ENCODE measurements at places on chromosomes 13 and 19.

DNA sequence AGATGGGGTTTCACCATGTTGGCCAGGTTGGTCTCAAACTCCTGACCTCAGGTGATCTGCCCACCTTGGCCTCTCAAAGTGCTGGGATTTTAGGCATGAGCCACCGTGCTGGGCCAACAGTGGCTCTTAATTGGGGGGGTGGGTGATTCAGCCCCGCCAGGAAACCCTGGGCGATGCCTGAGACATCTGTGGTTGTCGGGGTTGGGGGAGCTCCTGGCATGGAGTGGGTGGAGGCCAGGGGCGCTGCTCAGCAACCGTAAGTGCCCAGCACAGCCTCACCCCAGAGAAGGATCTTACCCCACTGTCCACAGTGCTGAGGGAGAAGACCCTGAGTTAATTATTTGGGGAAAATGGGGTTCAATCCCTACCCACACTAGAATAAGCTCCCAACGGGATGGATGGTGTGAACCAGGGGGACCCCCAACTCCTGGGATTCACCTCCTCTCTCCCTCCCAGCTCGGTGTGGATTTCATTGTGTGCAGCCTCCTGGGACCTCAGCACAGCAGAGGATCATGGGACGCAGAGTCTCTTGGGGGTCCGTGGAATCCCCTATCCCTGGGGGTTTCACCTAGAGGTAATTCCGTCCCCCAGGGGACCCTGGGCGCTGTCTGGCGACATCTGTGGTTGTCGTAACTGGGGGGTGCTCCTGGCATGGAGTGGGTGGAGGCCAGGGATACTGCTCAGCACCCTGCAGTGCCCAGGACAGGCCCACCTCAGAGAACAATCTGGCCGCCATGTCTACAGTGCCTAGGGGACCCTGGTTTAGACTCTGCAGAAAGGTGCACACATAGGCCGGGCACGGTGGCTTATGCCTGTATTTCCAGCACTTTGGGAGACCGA is 68.9 kb downstream of the GADD45B start:
- DNase-seq, result no peak

DNA sequence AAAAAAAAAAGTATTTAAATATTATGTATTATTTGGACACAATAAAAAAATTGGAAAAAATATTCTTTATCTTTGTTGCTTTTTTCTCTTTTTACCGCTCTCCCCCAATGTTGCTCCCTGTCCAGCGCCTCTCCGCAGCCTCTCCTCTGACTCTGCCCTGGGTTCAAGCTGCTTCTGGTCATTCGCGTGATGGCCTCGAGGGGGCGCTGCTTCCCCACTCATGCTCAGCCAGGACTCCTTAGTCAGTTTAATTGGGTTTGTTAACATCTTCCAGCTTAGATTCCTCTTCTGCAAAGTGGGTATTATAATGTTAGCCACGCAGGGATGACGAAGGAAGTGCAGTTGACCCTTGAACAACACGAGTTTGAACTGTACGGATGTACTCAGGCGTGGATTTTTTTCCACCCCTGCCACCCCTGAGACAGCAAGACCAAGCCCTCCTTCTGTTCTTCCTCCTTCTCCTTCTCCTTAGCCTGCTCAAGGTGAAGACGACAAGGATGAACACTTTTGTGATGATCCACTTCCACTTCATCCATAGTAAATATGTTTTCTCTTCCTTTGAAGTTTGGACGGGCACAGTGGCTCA is 4.9 kb upstream of the NWD1 start:
- peak; percentile 73 for DNase-seq

GRCh38 chr13:24683351-24683750 is 3.1 kb downstream of the ATP12A start:
- DNase-seq, result no peak

DNA sequence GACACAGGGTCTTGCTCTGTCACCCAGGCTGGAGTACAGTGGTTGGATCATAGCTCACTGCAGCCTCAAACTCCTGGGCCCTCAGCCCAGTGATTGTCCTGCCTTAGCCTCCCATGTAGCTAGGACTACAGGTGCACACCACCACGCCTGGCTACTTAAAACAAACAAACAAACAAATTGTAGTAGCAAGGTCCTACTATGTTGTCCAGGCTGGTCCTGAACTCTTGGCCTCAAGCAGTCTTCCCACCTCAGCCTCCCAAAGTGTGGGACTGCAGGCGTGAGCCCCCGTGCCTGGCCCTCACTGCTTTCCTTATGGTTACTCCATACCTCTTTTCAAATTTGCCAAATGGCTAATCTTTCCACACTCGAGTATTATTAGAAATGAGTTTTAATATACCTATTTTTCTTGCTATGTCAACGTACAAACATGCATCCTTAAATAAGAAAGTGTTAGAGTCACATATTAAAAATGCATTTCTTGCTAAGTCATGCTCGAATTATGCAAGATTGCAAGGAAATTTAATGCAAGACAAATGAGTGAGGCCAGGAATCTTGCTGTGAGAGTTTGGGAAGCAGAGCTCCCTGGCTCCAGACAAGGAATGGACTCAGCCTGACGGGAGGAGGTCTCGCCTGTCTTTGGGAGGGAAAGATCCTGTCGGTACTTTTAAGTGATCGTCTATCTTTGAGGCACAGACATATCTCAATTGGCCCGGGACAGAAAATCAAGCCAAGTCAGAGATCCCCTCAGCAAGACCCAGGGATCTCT is 39.4 kb downstream of the RFX2 start:
- no peak for DNase-seq

GRCh38 chr13:43058318-43058674 is 34.9 kb downstream of the DNAJC15 start:
- DNase-seq, result peak; percentile 48

DNA sequence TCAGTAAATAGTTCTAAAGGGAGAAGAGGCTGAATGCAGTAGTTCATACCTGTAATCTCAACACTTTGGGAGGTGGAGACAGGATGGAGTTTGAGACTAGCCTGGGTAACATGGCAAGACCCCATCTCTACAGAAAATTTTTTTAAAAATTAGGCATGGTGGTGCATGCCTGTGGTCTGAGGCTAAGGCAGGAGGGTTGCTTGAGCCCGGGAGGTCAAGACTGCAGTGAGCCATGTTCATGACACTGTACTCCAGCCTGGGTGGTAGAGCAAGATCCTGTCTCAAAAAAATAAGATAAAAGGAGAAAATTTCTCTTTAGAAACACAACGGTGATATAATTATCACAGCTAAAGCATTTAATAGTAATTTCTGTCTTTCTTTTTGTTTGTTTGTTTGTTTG is 57.1 kb downstream of the SIPA1L3 start:
- DNase-seq, result no peak

- DNase-seq, result peak; percentile 90
Observed at GRCh38 chr19:6577476-6578125, 13.3 kb downstream of the CD70 start.

GRCh38 chr13:62302341-62302740 is 886.7 kb upstream of the PCDH20 start:
- no peak for DNase-seq

DNA sequence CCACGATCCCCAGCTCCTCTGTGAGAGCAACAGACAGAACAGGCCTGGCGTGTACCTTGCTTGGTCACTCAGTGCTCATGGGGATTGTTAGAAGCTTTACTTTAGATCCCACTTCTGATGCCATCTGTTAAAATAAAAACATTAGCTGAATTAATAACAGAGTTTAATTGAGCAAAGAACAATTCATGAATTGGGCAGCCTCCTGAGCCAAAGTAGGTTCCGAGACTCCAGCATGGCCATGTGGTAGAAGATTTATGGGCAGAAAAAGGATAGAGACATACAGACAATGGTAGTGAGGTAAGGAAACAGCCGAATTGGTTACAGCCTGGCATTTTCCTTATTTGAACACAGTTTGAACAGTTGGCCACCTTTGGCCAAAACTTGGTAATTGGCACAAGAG is 223.9 kb upstream of the TRPC4 start:
- DNase-seq, result no peak

- DNase-seq, result peak; percentile 85
Observed at GRCh38 chr13:80591976-80592740, 251.2 kb upstream of the SPRY2 start.

GRCh38 chr19:58475714-58476497 is at the start of gene ZNF446:
ZNF446 (plus strand) TSS chr19:58476352; CDS start chr19:58477219, 867 bp downstream.
- DNase-seq, result peak; percentile 99

- no peak for DNase-seq
Observed at GRCh38 chr19:51626675-51627074, 3.5 kb downstream of the SIGLEC5 start.

- no peak for DNase-seq
Observed at GRCh38 chr13:75465236-75465635, 16.7 kb downstream of the TBC1D4 start.

- no peak for DNase-seq
Observed at GRCh38 chr19:57434386-57435061, 601 bp upstream of the ZNF749 start.

DNA sequence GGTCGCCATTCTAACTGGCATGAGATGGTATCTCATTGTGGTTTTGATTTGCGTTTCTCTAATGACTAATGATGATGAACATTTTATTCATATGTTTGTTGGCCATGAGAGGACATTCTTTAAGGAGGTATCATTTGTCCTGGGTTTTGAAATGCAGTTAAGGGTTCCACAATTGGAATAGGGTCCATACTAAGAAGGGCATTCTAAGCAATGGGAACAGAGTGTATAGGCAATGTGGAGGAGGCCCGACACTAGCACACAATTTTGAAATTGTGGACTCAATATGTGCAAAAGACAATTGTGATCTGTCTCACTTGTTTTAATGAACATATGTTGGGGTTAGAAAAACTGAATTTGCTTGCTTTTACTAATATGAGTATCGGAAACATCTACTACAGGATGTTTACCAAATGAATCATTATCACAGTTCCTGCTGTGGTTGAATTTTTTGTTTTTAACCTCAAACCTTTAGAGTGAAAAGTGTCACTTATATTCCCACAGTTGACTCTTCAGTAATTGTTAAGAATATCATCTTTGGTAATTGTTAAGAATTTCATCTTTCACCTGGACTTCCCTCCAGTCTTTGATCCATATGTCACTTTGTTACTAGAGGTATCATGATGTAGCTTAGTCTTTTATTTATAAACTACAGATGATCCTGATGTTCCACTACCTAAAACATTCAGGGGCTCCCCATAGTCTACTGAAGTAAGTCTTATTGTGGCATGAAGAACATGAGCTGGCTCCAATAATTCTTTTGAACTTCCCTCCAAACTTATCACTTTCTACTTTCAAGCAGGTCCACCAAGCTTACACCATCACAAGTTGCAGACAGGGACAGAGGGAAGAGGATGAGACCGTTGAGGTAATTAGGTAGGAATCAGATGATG is 109.7 kb upstream of the KLF12 start:
- no peak for DNase-seq

GRCh38 chr13:72253754-72254153 is 386.8 kb upstream of the DACH1 start:
- no peak for DNase-seq

GRCh38 chr19:50646074-50646807 is 3.0 kb upstream of the C19orf81 start:
- no peak for DNase-seq

GRCh38 chr13:93900731-93901130 is 578.8 kb downstream of the DCT start:
- DNase-seq, result no peak

GRCh38 chr19:42409477-42409876 is 17.7 kb downstream of the LIPE start:
- DNase-seq, result no peak

DNA sequence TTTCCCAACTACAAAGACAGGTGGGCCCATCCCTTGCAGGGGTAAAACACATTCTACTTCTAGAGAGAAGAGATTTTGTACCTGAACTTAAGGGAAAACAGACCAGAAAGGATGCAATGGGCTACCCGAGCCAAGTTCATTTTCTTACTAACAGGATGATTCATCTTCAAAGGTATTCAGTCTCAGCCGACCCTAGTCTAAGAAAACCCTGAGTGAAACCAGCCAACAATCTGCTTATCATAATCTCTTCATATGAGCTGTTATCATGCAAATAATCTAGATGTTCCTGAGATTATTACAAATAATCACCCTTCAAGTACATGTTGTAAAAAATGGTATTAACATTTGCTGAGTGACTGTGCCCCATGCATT is 15.6 kb downstream of the PABPC3 start:
- DNase-seq, result no peak

- DNase-seq, result no peak
Observed at GRCh38 chr19:31501427-31502195, 152.4 kb upstream of the TSHZ3 start.

- no peak for DNase-seq
Observed at GRCh38 chr13:100075700-100076587, 12.9 kb upstream of the PCCA start.

GRCh38 chr13:113656831-113657671 is 947 bp downstream of the ATP4B start:
- no peak for DNase-seq

DNA sequence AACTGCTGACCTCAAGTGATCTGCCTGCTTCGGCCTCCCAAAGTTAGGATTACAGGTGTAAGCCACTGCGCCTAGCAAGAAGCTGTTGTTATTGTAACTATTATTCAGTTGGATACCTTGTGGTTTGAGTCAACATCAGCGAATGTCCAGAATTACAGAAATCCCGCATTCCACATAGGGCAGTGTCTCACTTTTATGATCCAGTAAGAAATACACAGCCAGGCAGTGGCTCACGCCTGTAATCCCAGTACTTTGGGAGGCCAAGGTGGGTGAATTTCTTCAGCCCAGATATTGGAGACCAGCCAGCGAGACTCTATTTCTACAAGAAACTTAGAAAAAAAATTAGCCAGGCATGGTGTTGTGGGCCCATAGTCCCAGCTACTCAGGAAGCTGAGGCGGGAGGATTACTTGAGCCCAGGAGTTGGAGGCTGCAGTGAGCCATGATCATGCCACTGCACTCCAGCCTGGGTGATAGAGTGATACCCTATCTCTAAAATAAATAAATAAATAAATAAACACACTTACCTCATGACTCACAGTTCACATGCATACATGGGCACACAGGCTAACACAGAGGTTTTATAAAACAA is 43.8 kb downstream of the SPTBN4 start:
- no peak for DNase-seq

DNA sequence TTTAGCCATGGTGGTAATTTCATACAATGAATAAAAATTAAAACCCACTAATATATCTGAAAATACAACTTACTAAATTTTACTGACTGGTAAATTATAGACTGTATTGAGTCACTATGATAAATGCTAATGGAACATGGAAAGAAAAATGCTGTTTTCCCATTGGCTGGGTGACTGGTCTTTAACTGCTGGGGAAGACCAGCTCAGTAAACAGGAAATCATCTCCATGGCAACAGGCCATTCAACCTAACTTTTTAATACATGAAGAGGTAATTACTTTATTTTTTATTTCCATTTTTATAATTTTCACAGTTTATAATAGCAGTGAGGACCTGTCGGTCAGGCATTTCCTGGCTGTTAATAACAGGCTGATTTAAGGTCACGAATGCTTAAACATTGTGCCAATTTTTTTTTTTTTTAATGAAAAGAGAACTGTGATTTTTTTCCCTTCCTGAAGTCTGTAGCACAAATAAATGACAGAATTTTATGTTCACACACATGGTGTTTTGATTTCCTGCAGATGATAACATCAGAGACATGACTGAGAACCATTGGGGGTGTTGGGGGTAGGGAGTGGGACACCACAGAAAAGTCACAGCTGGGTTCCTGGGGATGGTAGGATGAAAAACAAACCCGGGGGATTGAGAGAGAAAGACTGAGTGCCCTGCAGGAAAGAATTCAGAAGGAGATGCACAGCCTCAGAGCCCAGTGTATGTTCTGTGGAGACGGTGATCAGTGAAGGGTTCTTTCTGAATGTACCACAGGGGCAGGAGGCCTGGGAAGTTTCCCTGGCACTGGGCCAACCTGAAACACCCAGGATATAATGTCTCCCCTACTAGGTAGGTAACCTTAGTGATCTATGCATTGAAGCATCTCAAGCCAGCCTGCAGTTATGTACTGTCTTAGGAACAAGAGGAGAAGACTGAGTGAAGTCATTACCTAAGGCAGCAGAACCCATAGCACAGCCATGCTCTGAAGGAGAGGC is 297.1 kb downstream of the COG6 start:
- peak; percentile 13 for DNase-seq
